D341Med (cell line): ENCODE measurements at places on chromosomes 1 and 21.

- no peak for DNase-seq
These were observed 36.3 kb upstream of the TDRD10 start for GRCh38 chr1:154465621-154466195.

DNA sequence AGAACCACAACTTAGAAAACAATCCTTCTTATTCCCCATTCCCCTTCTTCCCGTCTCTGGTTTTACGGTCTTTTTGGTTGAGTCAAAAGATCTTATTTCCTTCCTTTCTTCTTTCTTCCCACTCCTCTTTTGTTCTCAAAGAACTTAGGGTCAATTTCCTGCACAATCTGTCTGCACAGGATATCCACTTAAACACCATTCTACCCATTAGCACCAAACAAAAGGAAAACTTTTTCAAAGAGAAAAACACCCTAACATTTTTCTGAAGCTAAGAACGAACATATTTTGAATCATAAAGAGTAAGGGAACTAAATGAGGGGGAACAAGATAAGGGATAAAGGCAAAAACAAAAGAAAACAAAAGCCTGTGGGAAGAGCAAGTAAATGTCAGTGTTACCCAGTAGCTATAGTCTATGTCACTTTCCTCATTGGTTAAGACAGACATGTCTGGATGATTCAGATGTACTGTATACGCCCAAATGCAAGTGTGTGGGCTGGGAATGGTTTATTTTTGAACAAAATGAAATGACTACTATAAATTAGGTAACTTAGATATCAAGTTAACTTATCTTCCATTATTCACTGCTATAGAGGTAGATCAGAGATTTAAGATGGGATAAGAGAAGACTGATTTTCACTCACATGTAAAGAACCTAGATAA is 59.9 kb downstream of the TOR3A start:
- DNase-seq = no peak

DNA sequence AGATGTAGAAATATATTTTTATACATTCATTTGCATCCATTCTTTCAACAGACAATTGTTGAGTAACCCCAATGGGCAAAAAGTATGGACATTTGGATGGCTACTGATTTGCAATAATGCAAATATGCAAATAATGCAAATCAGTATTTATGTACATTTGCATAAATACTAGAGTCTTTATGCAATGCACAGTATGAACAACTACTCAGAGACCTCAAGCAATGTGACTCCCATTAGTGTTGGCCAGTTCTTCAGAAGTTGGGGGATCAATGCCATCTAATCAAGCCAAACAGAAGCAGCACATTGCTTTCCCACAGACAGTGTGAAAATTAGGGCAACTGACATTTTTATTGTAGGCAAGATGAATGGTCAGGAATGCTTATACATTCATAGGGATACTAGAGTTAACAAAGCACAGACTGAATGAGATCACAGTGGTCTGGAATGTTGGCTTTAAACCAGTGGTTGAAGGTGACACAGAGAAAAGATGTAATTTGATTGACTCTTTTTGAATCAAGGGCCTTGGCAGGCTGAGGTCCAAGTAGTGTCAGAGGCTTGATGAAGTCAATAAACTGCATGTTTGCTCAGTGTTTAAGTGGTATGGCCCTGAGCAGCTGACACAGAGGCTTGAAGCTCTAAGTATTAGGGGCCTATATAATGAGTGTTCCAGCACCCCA is 256.6 kb downstream of the CTH start:
- no peak for DNase-seq

- DNase-seq = no peak
These were observed 85.6 kb downstream of the RGS7 start for GRCh38 chr1:241271427-241271826.

DNA sequence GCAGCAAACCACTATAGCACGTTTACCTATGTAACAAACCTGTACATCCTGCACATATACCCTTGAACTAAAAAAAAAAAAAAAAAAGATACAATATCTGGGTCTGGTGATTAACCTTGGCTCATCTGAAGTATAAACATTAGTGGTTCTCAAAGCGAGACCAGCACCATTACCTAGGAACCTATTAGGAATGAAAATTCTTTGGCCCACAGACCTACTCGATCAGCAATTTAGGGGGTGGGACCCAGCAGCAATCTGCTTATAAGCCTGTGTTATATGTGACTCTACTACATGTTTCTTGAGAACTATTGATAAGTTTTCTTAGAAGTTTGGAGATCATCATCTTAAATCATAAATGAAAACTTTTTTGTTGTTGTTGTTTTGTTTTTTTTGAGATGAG is 9.7 kb upstream of the SPATA1 start:
- DNase-seq = no peak

DNA sequence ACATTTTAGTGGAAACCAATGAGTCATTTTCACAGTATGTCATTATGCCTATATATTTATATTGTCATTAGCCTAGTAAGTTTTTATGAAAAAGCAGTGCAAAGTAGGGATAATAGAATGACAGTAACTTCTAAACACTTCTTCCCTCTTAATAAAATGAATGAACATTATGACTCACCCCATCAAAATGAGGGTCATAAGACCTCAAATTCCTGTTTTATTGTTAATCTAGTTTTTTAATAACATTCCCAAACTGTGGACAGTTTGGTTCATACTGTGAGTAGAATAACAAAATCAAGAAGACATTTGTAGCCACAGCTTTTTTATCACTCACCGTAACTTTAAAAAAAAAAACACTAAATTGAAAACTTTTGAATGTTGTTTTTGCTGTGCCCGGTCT is 160.5 kb downstream of the LRRC40 start:
- no peak for DNase-seq

DNA sequence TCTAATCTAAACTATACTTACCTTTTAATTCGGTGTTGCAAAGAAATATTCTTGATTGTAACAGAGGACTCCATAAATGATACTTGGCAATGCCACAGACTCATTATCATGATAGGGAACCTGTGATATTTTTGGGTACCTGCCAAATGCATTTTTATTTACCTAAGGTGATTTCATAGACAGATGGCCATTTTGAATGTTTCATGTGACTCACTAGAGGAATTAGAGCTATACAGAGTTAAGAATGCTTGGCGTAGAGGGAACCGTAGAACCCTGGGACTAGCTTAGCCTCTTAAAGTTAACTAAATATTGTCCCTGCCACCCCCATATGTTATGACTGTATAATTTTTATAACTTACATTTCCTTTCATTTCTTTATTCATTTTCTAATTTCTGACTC is 136.1 kb downstream of the DISP1 start:
- no peak for DNase-seq

DNA sequence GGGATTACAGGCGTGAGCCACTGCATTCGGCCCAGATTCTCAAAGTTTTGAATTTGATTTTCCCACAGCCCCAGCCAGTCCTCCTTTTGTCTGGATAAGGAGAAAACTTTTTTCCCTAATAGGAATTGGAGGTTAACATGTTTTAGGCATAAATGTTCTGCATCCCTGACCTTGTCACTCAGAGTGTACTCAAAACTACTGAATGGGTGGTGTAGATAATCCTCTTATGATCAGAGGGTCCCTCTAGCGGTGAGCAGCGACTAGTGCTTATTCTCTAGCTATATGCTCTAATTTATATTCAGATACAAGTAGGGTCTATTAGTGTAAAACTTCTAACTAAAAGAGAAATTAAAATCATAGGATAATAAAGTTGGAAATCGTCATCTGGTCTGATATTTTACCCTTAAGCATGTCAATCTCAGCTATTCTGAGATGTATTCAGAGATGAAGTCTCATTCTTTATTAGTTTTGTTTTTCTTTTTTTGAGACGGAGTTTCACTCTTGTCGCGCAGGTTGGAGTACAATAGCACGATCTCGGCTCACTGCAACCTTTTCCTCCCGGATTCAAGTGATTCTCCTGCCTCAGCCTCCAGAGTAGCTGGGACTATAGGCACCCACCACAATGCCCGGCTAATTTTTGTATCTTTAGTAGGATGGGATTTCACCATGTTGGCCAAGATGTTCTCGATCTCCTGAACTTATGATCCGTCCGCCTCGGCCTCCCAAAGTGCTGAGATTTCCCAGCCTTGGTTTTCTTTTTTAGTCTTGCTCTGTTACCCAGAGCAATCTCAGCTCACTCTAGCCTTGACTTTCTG is 2.7 kb upstream of the PSMD4 start:
- DNase-seq = peak; percentile 80

GRCh38 chr1:150619576-150620509 is 9.6 kb downstream of the ENSA start:
- peak; percentile 77 for DNase-seq

DNA sequence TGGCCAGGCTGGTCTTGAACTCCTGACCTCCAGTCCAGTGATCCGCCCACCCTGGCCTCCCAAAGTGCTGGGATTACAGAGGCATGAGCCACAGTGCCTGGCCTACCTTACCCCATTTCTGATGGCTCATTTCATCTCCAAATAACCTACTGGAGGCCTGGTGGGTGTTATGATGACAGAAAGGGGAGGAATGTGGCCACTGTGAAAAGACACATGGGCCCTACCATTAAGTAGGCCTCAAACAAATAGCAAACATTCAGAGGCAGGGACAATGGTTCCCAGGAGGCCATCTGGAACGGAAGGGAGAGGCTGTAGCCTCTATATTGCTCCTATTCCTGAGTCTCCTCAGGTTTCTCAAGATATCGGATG is 932 bp upstream of the FCRLA start:
- no peak for DNase-seq

GRCh38 chr1:207463571-207463970 is 9.4 kb downstream of the CR2 start:
- no peak for DNase-seq
